ENCODE measurements at places on chromosomes 1 and 21.

GRCh38 chr1:177934927-177935326, 34.9 kb downstream of the SEC16B start:
- no peak for DNase-seq

GRCh38 chr1:114130213-114130612, 23.5 kb downstream of the SYT6 start:
- no peak for DNase-seq

DNA sequence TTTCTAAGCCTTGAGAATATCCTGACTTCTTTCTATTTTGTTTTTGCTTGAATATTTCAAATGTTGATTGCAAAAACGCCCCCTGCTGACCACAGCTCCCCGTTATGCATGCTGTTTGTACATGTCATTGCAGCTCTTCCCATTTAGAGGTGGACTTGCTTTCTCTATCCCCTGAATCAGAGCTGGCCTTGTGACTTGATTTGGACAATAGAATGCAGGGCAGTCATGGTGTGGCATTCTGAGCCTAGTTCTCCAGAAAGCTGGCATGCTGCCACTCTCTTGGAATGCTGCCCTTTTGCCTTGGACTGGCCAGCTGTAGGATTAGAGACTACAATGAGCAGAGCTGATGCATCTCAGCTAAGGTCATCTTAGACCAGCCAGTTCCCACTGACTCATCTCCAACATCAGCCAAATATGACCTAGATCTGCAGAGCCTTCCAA, 1561.5 kb downstream of the MRPL39 start:
- DNase-seq, result no peak

GRCh38 chr1:3027611-3028371, 6.5 kb downstream of the ACTRT2 start:
- DNase-seq, result no peak

- no peak for DNase-seq
Observed at GRCh38 chr21:43716376-43717165, 2.4 kb upstream of the PDXK start.

- DNase-seq, result no peak
Observed at GRCh38 chr21:38342739-38343138, 85.9 kb downstream of the KCNJ15 start.

- no peak for DNase-seq
Observed at GRCh38 chr21:33266789-33267135, 595 bp downstream of the IL10RB start.

GRCh38 chr1:66617362-66618184, 83.6 kb downstream of the SGIP1 start:
- DNase-seq, result no peak

GRCh38 chr1:156591432-156592157, at the start of gene NAXE:
NAXE (plus strand) TSS chr1:156591776; CDS start chr1:156591805, 29 bp downstream.
- peak; percentile 56 for DNase-seq

DNA sequence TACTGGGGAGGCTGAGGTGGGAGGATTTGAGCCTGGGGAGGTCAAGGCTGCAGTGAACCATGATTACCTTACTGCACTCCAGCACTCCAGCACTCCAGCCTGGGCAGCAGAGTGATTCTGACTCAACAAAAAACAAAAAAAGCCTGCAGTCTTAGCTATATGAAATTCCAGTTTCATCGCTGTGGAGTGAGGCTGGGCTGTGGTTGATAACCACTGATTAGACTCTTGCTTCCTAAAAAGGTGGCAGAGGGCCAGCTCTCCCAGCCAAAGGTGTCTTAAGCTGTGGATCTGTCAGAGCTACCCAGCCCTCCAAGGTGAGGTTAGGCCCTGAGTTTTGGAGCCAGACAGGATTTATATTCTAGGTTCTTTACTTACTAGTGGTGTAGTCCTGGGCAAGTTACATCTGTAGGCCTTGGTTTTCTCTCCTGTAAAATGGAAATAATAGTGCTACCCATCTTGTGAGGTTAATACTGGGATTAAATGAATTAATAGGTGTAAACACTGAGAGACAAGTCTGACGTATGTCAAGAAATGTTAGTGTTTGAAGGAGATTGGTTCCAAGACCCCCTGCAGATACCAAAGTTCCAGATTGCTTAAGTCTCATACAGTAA, 35.9 kb downstream of the TMCC2 start:
- no peak for DNase-seq

- no peak for DNase-seq
Observed at GRCh38 chr1:86701731-86702130, 2.6 kb upstream of the SH3GLB1 start.

DNA sequence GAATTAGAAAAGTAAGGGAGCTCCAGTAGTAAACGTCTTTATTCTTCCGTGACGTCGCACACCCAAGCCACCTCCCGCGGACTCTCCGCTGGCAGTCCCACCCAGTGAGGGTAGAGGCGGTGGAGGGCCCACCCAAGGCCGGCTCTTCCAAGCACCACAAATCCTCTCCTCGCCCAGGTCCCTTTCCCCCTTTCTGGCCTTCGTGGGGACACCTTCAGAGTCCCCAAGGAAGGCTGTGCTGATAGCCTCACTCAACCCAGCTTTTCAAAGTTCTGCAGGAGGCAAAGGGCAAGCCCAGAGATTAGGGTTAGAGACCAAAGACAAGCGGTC, 349 bp upstream of the GPN2 start:
- no peak for DNase-seq

- no peak for DNase-seq
Observed at GRCh38 chr1:29245876-29246275, 9.6 kb downstream of the PTPRU start.

GRCh38 chr21:15010645-15011044, 54.2 kb downstream of the NRIP1 start:
- no peak for DNase-seq

GRCh38 chr1:6880951-6881690, 95.9 kb downstream of the CAMTA1 start:
- DNase-seq, result no peak

DNA sequence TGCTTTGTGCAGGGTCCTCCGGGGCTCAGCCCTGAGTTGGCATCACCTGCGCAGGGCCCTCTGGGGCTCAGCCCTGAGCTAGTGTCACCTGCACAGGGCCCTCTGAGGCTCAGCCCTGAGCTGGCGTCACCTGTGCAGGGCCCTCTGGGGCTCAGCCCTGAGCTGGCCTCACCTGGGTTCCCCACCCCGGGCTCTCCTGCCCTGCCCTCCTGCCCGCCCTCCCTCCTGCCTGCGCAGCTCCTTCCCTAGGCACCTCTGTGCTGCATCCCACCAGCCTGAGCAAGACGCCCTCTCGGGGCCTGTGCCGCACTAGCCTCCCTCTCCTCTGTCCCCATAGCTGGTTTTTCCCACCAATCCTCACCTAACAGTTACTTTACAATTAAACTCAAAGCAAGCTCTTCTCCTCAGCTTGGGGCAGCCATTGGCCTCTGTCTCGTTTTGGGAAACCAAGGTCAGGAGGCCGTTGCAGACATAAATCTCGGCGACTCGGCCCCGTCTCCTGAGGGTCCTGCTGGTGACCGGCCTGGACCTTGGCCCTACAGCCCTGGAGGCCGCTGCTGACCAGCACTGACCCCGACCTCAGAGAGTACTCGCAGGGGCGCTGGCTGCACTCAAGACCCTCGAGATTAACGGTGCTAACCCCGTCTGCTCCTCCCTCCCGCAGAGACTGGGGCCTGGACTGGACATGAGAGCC, 22.7 kb downstream of the COL6A1 start:
- no peak for DNase-seq

- no peak for DNase-seq
Observed at GRCh38 chr21:14877581-14878228, 187.1 kb downstream of the NRIP1 start.

DNA sequence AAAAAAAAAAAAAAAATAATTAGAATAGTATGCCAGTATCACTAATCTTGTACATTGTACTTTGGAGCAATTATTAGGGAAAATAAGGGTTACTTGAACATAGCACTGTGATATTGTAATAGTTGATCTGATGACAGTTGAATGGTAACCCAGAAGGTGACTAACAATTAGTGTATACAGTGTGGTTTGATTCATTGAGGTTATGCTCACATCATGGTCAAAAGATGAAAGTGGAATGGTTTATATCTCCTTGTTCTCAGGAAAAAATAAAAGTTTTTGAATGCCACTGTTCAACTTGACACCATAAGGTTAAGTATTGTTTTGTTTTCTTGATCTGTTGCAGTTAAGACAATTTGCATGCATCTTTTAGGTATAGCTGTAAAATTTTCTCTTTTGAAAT, 87.0 kb downstream of the GPR52 start:
- DNase-seq, result no peak

- no peak for DNase-seq
Observed at GRCh38 chr1:48695161-48695560, 81.5 kb downstream of the BEND5 start.

DNA sequence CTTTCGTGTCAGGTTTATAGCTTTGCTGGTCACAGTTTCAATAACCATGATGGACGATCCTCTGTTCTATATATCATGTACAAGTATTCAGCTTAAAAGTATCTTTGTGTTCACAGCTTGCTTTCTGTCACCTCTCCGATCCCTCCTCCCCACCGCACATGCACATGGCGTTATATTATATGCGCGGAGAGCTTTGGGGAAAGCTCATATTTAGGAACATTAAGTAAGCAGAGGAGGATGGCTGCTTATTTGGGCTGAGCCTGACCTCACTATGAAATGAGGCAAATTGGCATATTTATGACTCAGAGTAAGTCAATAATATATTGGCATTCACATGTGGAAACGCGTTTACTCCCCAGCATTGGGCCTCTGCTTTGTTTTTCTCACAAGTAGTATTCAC, 360.5 kb downstream of the HLX start:
- DNase-seq, result no peak

DNA sequence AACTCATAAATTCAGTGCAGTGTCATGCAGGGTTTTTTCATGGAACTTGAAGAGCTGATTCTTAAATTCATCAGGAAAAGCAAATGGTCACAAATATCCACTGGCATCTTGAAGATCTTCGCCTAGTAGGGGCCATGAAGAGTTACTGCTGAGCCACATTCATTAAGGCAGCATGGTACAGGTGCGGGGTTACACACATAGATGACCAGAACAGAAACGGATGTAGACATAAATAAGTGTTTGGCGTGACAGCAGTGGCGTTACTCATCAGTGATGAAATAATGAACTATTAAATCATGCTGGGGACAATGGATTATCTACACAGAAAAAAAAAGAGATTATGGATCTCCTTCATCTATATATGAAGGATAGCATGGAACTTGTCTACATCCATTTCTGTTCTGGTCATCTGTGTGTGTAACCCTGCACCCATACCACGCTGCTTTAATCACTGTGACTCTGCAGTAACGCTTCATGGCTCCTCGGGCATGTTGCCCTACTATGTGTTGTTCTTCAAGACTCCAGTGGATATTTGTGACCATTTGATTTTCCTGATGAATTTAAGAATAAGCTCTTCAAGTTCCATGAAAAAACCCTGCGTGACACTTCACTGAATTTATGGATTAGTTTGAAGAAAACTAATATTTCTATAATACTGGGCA, 161.3 kb downstream of the GALNT2 start:
- no peak for DNase-seq

DNA sequence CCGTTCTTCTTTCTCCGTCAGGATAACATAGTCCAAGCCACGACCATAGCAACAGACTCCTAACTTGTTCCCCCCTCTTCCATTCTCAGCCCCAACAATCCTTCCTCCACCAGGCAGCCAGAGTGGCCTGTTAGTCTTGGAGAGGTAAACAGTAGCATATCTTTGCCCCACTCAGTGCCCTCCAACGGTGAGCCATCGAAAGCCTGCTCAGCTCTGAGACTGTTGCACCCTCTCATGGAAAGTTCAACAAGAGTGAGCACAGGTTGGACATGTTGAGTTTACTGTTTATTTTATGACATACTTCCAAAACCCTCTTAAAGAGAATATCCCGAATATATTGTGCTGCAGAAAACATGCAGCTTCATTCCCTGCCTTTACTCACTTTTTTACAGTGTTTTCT, 30.1 kb upstream of the BACE2 start:
- DNase-seq, result no peak

GRCh38 chr1:181443231-181443853, 40.0 kb upstream of the CACNA1E start:
- DNase-seq, result no peak

- DNase-seq, result peak; percentile 55
Observed at GRCh38 chr1:156052862-156053767, 483 bp downstream of the UBQLN4 start.

DNA sequence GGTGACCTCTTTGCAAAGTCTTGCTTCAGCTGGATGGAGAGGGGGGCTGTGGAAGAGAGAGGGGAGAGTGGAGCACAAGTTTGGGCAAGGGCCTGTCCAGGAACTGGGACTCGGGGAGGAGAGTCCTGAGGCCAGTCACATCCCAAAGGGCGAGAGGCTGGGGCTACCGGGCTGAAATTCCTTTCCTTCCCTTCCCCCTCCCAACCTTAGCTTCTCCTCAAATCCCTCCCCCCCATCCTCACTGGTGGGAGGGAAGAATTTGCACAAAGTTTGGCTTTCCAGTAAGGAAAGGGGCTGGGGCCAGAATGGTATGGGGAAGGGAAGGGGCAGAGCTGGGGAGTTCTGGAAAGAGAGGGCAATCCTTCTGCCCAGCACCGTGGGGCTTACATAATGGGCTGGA, 854 bp downstream of the CNTN2 start:
- no peak for DNase-seq

GRCh38 chr21:25428537-25428936, 178.7 kb downstream of the MRPL39 start:
- no peak for DNase-seq

- DNase-seq, result no peak
Observed at GRCh38 chr1:17624611-17625233, 85.2 kb downstream of the ARHGEF10L start.

- DNase-seq, result no peak
Observed at GRCh38 chr1:228772516-228773212, 37.4 kb downstream of the RHOU start.

DNA sequence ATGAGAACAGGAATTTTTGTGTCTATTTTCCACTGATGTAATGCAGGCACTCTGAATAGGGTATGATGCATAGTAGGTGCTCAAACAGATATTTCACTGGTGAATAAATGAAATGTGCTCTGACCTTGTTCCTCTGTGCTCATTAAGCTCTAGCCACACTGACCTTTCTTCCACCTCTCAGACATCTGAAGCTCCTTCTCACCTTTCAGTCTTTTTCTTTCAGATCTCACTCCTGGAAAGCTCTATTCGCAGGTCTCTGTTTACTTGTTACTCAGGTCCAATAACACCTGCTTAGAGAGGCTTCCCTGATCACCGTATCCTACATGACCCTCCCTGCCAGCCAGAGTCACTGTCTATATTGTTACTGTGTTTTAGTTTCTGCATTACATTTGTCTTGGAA, 59.2 kb upstream of the IVNS1ABP start:
- DNase-seq, result no peak
